PC-3 (cell line): ENCODE measurements at places on chromosomes 5 and 9.

DNA sequence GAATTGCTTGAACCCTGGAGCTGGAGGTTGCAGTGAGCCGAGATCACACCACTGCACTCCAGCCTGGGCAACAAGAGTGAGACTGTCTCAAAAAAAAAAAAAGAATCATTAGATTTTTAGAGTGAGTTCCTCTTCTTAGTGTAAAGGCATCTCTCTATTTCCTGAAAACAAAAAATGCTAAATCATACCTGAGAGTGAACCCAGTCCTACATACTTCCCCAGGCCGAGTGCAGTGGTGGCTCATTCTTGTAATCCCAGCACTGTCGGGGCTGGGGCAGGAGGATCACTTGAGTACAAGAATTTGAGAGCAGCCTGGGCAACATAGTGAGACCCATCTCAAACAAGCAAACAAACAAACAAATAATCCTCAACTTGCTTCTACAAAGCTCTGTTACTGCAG, 38.2 kb upstream of the LPAR1 start:
- no peak for DNase-seq

DNA sequence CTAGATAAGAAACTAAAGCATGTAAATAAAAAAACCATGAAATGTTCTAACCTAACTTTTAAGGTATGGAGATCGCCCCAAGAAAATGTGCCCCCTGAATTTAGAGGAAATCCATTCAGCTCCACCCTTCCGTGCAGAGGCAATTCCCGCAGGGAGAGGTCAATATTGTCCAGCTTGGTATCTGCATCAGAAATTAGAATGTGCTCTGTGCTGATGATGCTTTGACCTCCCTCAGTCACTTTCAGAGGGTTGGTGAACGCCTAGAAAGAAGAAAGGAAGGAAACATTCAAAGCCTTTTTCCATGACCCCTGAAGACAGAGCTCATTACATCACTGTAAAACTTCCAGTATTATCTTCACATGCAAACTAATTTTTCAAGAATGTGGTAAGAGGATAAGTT, 91.0 kb downstream of the FREM1 start:
- no peak for DNase-seq

- no peak for DNase-seq
Measured at GRCh38 chr9:133304477-133305377, 29.7 kb upstream of the ABO start.

DNA sequence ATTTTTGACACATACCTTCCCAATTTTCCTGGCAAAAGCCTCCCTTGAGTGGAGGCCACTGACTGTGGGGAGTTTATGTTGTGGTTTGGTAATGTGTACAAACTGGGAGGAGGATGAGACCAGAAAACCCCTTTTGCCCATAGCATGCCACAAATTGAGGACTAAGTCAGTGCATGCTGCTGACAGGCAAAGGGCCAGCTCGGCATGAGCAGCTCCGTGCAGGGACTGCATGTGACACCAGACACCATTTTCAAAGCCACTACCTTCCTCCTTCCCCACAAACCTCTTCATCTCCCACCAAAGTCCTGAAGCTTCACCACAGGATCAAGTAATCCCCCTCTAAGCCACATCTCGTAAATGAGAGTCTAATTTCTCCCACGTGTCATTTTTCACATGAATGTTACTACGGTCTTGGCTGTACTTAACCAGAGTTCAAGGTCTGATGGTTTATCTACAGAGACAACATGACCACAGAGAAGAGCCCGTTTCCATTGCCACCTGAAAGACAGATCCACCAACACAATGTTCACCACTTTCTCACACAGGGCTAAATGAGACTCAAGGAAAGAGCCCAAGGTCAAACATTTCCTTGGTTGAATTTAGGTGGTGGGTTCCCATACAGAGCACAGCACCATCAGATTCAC, 106.5 kb downstream of the NFIB start:
- DNase-seq, result no peak

GRCh38 chr5:96809921-96810320, 2.2 kb upstream of the ERAP1 start:
- no peak for DNase-seq

DNA sequence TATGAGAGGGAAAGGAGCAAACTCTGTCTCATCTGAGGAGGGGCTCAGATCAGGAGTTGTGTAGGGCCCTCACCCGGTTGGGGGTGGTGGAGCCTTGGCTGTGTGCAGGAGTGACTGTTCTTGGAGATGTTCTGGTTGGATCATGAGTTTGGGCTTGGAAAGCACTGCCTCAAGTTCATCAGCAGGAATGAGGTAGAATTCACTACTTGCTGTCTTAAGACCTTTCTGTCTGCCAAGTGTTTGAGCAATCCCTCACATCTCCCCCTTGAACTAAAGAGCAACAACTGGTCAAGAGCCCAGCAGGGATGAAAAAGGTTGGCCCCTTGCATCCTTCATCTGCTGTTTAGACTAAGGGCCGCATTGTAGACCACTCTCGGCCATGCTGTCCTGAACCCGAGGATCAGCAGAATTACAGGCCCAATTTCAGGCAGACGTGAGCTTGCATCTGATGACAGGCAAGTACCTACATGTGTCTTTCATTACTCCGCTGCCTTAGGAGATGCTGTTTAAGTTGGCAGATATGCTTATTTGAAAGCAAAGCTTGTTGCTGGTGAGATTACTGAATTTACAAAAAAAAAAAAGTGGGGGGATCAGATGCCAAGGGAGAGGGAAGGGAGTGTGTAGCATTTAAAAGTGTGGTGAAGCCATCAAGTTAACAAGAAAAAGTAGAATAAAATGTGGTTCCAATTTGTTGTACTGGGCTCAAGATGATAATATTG, 36.4 kb downstream of the PIK3R1 start:
- DNase-seq, result no peak

DNA sequence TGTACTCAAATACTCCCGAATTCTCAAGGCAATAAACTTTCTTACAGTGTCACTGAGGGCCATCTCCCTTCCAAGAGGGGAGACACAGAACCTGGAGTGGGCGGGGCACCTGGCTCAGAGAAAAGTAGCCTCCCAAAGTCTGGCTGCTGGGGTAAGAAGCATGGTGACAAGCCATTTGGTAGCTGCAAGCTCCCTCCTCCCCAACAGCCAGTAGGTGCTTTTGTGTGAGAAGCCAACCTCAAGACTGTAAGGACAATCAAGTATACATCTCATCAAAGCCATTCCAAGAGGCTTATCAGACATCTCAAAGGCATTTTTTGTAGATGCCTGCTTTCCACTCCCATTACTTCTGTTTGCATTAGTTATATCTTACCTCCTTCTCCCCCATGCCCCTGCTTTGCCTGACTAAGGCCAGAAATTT, 1.4 kb downstream of the DAB2 start:
- peak; percentile 34 for DNase-seq

DNA sequence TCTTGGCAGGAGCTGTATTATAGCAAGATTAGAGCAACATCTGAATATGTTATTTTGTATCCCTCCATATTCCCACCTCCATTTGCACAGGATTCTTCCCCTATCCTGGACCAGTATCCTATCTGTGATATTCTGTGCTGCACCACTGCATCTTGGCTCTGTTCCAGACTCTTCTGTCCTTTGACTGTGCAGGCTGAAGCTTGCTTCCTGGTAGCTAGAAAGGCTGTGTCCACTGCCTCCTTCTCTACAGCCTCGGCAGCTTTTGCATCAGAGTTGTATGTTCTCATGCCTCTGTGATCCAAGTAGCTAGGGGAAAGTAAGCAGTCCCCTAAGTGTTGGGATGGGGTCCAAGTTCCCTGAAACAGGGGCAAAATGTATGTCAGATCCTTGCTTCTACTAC, 104.1 kb downstream of the GAS1 start:
- DNase-seq, result no peak

- DNase-seq, result no peak
Measured at GRCh38 chr5:34692786-34693185, 36.7 kb downstream of the RAI14 start.

DNA sequence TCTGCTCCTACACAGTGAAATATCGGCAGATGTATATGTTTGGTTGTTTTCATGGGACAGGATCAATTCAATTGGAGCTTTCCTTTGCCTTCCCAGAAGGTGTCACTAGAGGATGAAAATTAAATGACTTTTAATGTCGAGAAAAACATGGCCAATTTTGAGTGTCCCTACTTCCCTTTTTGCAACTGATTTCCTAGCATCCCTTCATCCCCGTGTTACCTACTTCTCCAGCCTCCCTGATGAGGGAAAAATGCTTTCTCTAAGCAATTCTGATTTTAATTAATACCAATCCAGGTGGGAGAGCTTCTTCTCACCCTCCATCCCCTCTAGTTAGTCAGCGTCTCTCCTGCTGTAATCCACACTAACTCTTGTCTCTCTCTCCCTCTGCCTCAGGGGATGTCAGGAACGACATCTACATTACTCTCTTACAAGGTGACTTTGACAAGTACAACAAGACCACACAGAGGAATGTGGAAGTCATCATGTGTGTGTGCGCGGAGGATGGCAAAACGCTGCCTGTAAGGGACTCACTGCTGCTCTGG, 64.9 kb downstream of the DOCK2 start:
- peak; percentile 65 for DNase-seq

DNA sequence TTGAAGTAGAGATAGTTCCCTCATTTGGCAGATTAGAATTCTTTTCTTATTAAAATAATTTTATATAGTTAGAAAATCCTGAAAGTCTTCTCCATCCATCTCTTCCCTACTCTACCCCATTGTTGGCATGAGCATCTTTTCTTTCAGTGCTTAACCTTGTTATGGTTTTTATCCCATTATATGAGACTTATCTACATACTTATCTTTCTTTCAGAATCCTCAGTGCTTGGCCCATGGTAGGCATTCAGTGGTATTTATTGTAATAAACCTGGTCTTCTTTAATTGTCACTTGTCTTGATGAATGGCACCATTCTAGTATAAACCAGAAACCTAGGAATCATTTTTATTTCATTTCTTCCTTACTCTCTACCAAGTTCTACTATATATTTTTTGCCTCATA, 169.8 kb upstream of the TLX3 start:
- DNase-seq, result no peak

GRCh38 chr5:3361811-3362605, 233.6 kb upstream of the IRX1 start:
- DNase-seq, result no peak

GRCh38 chr5:178490935-178491652, 99.1 kb downstream of the COL23A1 start:
- DNase-seq, result no peak

DNA sequence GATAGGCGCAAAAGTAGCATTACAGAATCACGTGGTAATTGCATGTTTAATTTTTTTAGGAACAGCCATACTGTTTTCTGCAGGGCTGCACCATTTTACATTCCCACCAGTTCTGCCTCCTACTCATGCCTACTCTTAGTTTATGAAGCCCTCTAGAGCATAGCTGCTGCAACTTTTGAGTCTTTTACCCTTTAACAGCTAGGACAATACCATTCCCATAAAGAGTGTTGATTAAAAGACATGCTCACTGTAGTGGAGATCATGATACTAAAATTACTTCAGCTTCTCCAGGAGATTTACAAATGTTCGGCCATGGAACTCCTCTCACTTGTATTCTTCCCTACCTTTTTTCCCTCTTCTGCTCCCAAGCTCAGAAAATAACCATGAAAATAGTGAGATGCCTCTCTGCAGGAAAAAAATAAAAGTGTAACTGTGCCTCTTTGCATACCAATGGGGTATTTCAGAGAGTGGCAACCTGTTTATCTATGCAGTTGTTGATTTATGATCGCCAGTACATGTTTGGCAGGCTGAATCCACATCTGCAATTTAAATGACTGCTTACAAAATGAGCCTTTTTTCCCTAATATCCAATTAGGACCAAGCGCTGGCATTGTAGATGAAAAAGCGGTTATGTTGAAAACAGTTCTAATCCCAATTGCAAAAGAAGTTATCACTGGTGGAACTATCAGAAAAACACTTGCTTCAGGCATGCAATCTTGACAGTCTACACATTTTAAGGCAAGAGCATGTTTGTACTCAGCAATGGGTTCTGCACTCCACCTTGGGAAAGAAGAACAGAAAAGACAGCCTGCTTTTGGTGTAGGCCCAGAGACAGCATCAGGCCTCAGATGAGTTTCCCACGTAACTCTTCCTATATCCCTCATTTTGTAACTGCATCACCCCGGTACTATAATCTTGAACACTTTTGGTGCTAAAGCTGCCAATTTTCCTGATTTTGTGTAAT, 131.1 kb downstream of the ADAMTSL1 start:
- no peak for DNase-seq

GRCh38 chr5:119367502-119368237, 11.9 kb downstream of the TNFAIP8 start:
- DNase-seq, result peak; percentile 57

DNA sequence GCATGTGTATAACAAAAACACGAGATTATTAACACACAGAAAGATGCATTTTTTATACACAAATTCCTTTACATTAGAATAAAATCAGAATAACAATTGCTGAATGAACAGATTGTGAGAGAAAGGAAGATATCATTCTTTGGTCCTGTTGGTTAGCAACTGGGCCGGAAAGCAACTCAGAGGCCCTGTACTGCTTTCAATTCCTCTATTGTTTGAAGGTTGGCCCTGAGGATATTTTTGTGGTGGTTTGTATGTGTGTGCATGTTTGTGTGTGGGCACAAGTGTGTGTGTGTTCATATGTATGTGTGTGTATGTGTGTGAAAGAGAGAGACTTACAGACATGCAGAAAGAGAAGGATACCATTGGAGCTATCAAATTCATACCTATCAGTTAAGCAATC, 356.8 kb upstream of the DMAC1 start:
- DNase-seq, result no peak

DNA sequence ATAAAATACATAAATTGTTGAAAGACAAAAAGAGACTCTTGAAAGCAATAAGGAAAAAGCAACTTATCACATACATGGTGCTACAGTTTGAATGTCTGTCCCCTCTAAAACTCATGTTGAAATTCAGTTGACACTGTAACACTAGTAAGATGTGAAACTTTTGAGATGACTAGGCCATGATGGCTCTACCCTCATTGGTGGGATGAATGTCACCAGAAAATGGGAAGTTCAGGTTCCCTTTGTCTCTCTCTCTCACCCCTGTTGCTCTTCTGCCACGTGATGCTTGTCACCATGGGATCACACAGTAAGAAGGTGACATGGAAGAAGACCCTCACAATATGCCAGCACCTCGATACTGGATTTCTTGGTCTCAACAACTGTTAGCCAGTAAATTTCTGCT, 50.3 kb upstream of the SPTLC1 start:
- DNase-seq, result no peak

DNA sequence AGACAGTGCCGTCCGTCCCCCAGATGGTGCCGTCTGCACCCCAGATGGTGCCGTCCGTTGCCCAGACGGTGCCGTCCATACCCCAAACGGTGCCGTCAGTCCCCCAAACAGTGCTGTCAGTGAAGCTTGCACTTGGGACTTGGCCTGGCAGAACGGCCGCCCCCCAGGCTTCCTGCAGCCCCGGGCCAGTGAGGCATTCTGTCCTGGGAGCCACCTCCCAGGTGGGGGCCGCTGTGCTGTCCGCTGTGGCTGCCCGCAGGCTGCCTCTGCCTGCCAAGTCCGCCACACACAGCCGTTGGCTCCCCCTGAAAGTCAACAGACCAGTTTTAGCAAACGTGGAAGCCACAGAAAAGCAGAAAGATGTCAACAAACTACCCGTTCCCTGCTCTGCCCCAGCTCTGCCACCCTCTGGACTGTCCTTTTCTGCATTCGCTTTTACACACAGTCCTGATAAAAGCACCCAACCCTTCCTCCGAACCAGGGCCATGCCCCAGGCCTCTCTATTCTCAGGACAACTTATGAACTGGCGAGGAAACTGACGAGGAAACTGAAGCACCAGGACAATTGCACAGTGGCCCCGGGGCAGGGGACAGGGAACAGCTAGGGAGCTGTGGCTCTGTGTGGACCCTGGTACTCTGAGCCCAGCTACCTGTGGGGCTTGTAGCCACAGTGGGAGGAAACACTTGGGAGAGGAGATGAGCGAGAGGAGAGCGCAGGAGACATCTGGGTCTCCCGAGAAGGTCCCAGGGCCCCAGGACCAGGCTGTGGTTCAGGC, 39.6 kb upstream of the RXRA start:
- DNase-seq, result peak; percentile 30
